ENCODE measurements at places on chromosomes 3 and 15.

DNA sequence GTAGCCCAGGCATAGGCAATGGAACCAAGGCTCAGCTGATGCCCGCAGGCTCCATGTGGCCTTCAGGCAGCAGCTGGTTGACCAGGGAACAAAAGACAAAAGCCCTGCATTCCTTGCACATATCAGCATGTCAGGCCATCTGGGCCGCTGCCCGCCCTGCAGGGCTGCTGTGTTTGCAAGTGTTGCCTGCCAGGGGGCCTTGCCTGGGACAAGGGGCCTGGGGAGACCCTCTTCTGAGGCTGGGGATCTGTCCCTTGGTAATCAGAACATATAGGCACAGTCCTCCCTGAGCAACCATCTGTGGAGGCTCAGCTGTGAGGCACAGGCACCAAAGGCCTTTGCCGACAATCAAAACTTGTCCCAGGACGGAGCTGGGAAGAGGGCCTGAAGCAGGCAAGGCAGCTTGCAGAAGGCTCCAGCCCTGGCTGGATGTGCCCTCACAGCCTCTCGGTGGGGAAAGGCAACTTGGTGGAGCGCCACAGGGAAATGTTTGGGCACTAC, 138.2 kb downstream of the TPRA1 start:
- no peak for DNase-seq

- DNase-seq = peak; percentile 78
These were observed 90.2 kb downstream of the TIGIT start for GRCh38 chr3:114383875-114384557.

GRCh38 chr3:50388720-50389413, 29.5 kb upstream of the TMEM115 start:
- no peak for DNase-seq

DNA sequence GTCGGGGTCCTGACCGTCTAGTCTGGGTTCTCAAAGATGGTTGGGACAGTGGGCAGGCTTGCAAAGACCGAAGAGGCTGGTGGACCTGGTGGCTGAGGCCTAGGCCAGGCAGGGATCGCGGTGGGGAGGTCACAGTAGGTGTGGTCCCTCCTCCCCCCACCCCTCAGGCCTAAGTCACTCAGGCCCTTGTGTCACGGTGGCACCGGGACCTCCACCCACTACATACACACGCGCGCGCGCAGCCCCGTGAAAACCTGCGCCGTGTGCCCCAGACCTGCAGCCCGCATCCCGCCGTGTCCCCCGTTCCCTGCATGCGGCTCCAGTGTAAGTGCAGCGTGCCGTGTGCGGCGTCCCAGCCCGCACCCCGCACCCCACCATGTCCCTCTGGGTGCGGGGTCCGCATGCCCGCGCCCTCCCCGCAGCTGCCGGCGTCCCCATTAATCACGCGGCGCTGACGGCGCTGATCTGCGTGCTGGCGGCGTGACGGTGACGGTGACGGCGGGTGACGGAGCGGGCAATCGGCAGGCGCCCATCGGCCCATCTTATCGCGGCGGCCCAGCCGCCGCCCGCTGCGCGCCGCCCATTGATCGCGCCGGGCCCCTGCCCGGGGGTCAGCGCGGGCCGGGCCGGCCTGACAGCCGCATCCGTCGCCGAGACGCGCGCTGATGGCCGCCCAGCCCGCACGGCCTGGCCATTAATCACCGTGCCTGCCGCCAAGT, 24.4 kb downstream of the SEC61A1 start:
- no peak for DNase-seq

GRCh38 chr3:142664819-142665218, 59.0 kb upstream of the TRPC1 start:
- DNase-seq = no peak

DNA sequence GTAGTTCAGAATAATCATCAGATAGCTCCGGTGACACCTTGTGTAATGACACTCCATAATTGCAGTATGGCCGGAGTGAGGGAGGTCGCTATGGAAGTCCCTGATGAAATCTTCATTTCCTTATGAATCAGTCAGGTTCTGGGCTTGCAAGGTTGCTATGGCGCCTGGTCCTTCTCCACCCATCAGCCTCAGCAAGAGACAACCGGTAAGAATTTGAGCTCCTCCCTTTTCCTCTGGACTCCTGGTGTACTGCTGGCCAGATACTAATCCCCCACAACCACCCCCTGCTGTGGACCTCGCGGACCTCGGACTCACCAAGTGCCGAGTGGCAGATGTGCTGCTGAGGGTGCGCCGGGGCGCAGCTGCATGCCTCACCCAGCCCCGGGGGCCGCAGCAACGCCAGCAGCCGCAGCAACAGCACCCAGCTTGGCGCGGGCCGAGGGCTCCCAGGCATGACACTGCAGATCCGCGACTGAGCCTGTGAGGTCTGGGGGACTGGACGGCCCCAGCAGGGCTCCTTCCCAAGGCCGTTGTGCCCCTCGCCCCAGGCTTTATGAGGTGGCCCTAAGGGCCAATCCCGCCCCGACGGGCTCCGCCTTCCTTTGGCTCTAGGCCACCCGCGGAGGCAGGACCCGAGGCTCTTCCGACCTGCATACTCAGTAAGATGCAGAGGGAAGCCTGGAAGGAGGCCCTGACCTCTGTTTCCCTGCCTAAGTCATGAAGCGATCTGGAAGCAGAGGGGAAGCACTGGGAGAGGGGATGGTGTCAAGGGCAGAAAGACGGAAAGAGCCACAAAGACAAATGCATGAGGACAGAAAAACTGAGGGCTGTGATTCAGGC, at the start of gene TIMP4:
Gene TIMP4, minus strand, starts transcription at position 526 of the 840 bp plus-strand sequence. Its CDS starts 72 bp downstream, at position 454.
- no peak for DNase-seq

DNA sequence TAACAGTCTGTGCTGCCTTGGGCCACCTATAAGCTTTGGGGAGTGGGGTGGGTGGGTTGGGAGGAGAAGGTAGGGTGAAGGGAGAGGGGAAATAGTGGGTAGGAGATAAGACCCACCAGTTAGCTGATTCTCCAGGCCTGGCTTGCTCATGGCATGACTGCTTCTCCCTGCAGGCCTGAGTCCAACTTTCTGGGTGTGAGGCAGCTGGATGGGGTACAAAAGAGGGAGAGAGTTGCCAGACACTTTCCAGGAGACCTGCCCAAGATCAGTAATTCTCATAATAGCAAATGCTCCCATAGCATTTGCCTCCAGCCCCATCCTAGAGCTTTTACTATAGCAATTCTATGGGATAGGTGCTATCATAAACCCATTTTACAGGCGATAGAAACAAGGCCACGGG, 7.7 kb downstream of the CGNL1 start:
- no peak for DNase-seq

GRCh38 chr15:101329867-101330380, 34.9 kb upstream of the SNRPA1 start:
- DNase-seq = no peak

DNA sequence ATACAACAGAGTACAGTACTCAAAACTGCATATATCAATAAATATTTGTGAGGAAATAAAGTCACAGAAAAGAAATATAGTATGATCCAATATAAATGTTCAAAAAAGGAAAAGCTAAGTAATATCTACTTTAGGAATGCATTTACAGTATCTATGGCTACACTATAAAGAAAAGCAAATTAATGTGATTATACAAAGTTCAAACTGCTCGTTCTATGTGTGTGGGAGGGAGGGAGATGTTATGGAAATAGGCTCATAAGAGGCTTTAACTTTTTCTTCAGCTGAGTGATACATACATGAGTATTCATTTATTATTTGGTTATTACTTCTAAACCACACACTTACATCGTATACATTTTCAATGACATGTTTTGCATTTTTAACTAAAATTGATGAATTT, 377.7 kb upstream of the AGTR1 start:
- no peak for DNase-seq

- DNase-seq = no peak
These were observed 3.1 kb upstream of the PLA2G4F start for GRCh38 chr15:42159381-42160015.

GRCh38 chr3:159819676-159820075, 169.0 kb upstream of the IL12A start:
- no peak for DNase-seq

GRCh38 chr3:184354121-184354728, 7.2 kb downstream of the CLCN2 start:
- no peak for DNase-seq

- DNase-seq = no peak
These were observed 316.8 kb upstream of the GBE1 start for GRCh38 chr3:82078246-82078645.

DNA sequence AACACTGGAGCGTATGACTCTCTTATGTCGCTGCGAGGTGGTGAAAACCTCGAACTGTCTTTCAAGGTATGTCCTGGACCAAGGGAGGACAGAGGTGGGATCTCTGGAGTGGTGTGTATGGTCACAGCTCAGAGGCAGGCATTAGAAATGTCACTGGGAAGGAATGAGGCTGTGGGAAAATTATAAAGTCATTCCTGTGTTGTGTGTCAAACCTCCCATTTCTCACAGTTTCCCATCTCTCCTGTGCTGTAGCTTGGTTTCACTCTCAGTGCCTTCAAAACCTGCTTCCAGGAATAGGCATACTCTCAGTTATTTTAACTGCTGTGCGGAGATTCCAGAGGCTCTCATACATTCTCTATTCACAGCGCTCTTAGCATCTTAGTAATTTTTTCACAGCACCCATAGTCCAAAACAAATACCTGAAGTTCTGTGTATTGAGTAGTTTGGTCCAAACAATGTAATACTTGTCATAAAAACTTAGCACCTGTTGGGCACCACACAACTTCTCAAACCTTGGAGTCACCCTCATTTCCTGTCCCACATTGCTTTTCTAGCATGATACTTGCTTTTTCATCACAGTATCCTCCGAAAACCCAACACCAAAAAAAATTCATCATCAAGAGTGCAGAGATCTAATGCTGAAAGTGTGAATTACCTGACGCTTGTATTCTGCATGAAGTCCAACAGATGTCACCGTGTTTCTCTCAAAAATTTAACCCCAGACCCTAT, 36.9 kb downstream of the GALNT15 start:
- peak; percentile 37 for DNase-seq

DNA sequence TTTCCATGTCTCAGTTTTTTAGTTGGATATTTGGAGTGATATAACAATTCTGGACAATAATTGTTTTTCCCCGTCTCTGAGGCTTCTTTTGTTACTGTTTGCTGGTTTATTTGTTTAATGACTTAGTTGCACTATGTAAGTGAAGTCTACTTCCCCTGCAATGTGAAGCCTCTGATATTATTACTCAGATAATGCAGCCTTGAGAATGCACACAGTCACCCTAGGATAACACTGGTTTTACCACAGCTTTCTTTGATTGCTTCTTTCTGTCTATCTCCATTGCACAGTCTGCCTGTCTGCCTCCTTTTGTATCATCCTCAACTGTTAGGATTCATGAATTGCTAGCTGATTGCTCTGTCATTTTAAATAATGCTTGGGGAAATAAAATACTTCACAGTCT, 208.7 kb upstream of the ROBO1 start:
- DNase-seq = no peak

- no peak for DNase-seq
These were observed 331.0 kb upstream of the ROPN1 start for GRCh38 chr3:124322966-124323365.

DNA sequence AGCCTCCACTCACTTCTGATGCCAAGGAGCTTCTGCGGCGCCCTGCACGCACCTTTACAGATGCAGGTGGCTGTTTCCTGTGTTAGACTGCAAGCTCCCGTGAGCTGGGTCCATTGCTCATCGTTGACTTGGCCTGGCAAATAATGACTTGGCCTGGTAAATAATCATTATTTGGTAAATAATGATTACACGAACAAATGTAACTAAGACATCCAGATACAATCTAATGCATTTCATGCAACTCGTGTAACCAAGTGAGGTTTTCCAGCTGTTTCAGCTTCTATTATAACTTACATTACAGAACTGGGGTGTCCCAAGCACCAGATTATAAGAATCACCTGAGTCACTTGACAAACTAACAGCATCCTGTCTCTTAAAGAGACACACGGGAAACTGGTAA, 92.1 kb upstream of the BHLHE40 start:
- DNase-seq = no peak

DNA sequence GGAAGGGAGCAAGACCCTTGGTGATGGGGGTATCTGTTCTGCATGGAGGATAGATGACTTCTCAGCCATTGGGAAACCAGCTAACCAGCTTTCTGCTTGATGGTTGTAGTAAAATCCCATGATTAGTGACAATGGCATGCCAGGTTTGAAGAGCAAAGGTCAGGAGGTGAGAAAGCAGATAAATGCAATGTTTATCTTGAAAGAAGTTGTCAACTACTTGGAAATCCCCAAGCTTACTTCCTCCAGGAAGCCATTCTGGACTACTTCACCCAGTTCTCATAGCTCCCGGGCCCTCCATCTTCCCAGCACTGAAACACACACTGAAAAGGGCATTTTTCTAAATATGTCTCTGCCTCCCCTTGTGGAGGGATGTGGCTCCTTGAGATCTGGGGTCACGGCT, 51.3 kb downstream of the SMAD3 start:
- no peak for DNase-seq

- DNase-seq = no peak
These were observed 251.7 kb downstream of the KCNMB2 start for GRCh38 chr3:178787960-178788359.

GRCh38 chr15:98823616-98824015, 175.3 kb downstream of the IGF1R start:
- DNase-seq = no peak

- DNase-seq = no peak
These were observed 13.0 kb upstream of the FAM174B start for GRCh38 chr15:92668620-92669019.

- DNase-seq = no peak
These were observed 3.1 kb downstream of the MYO1E start for GRCh38 chr15:59369597-59369996.

DNA sequence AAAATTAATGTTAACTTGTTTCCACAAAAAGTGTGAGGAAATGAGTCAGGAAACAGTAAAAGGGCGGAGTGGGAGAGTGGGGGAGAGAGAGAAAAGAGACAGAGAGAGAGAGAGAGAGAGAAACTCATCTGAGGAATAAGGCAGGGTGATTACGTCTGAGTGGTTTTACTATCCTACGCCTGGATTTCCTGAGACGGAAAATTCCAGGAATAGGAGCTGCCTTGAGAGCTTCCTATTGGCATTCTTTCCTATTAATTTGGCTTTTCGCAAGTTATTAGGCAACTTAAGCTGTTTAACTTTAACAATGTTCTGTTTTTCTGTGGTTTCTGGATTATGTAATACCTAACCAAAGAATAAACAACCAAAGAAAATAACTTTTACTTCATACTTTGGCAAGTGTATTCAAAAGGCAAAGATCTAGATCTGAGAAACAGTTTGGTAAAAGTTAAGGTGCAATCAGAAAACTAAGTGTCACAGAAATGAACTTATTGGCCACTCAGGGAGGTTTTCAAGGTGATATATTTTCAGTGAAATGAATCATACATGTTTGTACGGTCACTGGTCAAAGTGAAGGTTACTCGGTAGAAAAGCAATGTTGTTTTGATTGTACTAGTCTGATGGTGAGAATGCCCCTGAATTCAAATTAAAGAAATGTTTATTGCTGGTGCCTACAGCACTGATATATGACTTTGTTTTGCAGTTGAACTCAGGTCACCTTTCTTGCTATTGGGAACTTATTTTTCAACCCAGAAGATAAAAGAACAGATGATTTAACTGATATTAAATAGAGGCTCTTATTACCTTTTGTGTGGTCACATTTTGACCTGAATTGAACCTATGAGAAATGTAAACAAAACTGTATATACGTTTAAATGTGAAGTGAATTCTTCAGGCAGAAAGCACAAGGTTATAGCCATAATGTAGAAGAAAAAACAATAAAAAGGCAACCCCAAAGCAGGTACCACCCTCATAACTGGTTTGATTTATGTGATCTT, 39.9 kb upstream of the TNFSF10 start:
- DNase-seq = peak; percentile 61

GRCh38 chr3:13747627-13748026, 132.2 kb downstream of the WNT7A start:
- no peak for DNase-seq

- no peak for DNase-seq
These were observed 282.8 kb upstream of the ADAMTS9 start for GRCh38 chr3:64970634-64971033.

GRCh38 chr3:39124876-39125840, 17.7 kb downstream of the TTC21A start:
- DNase-seq = peak; percentile 36
